ENCODE measurements at places on chromosomes 1 and 21.

DNA sequence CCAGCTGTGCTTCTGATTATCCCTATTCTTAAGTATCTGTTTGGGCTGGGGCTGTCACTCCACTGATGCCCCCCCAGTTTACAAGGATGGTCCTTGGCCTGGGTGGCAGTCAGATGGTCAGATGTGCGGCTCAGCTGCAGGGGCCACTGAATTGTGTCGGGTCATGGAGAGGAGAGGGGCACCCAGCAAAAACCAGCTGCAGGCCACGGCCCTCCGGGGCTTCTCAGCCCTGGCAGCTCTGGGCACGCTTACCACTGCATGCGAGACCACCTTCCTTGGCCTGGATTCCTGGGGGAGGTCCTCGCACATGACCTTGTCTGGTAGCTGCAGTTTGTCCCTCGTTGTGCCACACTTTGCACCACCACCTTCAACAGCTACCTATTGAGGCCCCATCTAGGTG is 164.9 kb upstream of the TMEM51 start:
- no peak for DNase-seq

GRCh38 chr1:208601561-208601960 is 357.4 kb upstream of the PLXNA2 start:
- DNase-seq = no peak

DNA sequence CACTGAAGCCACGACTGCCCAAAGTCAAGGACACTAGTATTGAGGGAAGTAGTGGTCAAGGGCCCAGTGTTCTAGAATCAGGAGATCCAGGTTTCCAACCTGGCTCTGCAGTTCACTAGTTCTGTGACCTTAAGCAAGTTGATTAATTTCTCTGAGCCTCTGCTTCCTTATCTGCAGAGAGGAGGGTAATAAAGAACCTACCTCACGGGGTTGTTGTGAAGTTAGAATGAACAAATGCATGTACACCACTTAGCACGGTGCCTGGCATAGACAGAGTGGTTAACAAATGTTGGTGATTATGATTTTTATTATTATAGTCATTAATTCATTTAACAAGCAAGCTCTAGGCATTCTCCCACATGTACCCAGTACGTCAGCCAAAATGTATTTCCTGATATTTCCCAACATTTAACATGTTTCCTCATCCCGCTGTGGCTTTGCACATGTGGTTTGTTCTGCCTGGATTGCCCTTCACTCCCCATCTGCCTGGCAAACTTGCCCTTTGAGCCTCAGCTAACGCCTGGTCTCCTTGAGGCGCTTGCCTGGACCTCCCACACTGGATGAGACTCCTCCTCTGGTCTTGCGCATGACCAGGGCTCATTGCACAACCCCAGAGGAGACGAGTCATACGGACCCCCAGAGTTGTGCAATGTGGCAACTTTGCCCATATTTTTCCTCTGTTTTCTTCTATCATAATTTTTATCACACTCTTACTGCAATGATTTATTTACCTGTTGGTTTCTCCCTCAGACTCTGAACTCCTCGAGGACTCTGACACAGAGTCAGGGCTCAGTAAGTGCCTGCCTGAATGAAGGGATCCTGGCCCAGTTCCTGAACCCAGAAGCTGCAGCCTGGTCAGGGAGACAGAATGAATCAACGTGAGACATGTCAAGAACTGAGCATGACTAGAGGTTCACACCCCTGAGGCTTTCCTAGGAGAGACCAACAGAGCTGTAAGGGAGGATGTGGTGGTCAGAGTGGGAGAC is 20.7 kb upstream of the MFSD2A start:
- no peak for DNase-seq

DNA sequence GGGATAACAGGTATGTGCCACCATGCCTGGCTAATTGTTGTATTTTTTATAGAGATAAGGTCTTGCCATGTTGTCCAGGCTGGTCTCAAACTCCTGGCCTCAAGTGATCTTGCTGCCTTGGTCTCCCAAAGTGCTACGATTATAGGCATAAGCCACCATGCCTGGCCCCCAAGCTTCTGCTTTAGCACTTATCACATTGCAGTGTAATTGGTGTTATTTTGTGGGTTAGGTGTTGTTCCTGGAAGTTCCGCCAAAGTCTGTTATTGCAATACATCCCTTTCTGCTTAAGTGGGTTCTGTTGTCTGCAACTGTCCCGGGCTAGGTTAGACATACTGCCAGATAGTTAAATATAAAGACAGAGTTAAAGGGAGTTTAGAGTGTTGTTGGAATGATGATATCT is 3.4 kb downstream of the ZCCHC17 start:
- DNase-seq = no peak

DNA sequence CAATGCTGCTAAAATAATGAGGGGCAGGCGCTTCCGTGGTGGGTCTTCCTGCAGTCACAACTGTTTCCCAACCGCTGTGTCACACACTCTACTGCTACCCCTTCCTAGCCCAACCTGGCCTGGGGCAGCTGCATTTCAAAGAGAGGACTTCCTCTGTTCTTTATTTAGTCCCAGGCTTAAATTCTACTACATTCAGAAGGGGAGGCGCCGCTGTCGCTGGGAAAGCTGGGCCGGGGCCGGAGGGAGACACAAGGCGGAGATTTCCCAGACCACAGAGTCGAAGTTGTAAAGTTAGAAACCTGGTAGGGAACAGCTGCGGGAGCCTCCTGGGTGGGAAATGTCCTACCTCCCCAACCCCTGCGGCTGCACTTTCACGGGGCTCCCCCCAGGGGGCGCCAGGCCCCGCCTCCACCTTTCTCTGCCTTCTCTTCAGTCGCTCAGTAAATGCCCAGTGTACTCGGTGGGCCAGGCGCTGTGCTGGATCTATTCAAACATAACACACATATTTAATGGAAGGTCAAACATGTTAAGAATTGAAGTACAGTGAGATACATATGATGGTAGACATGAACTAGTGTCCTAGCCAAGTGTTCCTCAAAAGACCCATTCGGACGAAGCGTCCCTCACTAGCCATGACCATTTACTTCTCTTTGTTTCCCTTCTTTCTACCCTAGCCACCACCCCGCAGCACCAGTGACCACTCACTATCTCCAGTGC is 23.1 kb downstream of the DYRK3 start:
- DNase-seq = no peak

- no peak for DNase-seq
Measured at GRCh38 chr1:182357913-182358312, 33.7 kb downstream of the GLUL start.

DNA sequence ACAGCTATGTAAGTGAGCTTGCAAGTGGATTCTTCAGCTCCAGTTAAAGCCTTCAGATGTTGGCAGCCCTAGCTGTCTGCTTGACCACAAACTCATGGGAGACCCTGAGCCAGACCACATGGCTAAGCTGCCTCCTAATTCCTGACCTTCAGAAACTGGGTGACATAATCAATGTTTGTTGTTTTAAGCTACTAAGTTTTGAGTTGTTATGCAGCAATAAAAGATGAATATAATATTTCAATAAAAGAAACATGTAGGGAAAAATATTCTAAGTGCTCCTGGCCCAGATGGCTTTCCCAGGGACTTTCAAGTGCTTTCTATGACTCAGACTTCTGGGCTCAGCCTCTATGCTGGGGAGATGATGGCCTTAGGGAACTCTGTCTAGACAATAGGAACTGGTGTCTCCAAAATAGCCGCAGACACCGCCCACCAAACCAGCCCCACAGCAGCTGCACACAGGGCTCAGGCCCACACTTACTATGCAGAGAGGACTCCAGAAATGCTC is 20.3 kb upstream of the AZIN2 start:
- DNase-seq = no peak

DNA sequence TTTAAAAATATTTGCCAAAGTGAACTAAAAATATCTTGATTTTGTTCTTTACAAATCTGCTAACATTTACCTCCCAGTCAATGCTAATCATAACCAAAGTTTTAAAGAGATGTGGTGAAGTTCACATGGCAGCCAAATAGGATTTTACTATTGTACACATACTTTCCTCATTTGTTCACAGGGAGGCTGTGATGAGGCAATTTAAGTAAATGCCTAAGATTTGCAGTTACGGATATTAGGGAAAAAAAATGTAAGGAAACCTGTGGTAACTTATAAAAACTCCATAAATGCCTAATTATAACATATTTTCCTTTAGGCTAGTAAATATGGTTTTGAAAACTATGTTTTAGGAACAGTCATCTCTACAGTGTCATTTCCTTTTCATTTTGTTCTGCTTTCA is 32.4 kb downstream of the RGS5 start:
- no peak for DNase-seq

DNA sequence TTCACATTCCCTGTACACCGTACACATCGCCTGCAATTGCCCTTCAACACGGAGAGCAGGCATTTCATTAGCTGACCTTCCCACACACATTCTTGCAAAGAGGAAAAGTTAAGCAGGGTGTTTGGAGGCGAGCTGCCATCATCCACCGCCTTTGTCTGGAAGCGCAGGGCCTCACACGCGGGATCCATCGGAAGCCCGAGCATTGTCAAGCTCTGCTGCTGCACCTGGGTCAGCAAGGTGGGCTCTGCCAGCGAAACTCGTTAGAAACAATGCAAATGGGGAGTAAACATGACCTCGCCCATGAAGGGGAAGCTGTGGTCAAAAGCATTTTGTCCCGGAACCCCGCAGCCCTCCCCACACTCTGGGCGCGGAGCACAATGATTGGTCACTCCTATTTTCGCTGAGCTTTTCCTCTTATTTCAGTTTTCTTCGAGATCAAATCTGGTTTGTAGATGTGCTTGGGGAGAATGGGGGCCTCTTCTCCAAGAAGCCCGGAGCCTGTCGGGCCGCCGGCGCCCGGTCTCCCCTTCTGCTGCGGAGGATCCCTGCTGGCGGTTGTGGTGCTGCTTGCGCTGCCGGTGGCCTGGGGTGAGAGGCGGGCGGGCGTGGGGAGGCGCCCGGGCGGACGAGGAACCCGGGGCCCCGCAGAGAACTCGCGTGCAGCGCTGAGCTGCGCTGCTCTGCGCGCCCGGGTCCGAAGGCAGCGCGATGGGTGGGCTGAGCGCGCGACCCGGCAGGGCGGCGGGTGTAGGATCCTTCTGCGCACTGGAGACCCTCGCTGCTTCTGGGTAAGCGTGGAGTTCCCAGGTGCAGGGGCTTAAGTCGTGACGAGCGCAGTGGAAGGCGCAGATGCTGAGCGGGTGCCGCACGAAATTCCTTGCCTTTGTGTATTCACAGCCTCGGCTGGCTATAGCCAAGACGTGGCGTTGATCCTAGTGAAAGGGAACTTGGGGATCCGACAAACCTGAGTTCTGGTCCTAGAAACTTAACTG is at the start of gene CR1:
Gene CR1 (plus strand): TSS at position 357 of the 992 bp plus-strand sequence. CDS start 111 bp downstream, at position 468.
- DNase-seq = no peak

GRCh38 chr21:46294647-46295176 is 8.6 kb downstream of the YBEY start:
- no peak for DNase-seq

- no peak for DNase-seq
Measured at GRCh38 chr1:36869054-36869453, 165.3 kb downstream of the GRIK3 start.

- DNase-seq = no peak
Measured at GRCh38 chr21:43803558-43804300, 14.4 kb downstream of the RRP1 start.

DNA sequence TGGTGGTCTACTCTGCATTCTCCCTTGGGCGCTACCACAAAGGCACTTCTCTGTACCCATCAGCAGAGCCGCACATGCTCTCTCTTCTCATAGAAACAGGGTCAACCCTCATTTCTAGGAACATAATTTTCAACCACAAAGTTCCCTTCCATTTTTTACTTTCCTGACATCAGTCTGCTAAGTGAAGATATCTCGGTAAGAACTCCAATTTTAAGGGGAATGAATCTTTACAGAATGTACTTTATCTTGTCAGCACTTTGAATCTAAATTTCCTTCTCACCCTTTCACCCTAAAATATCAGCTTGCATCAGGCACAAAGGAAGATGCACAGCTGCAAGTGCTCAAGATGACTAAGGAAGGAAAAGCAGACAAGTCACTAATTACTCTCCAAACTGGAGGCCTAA is 545.9 kb downstream of the SMYD3 start:
- DNase-seq = no peak

DNA sequence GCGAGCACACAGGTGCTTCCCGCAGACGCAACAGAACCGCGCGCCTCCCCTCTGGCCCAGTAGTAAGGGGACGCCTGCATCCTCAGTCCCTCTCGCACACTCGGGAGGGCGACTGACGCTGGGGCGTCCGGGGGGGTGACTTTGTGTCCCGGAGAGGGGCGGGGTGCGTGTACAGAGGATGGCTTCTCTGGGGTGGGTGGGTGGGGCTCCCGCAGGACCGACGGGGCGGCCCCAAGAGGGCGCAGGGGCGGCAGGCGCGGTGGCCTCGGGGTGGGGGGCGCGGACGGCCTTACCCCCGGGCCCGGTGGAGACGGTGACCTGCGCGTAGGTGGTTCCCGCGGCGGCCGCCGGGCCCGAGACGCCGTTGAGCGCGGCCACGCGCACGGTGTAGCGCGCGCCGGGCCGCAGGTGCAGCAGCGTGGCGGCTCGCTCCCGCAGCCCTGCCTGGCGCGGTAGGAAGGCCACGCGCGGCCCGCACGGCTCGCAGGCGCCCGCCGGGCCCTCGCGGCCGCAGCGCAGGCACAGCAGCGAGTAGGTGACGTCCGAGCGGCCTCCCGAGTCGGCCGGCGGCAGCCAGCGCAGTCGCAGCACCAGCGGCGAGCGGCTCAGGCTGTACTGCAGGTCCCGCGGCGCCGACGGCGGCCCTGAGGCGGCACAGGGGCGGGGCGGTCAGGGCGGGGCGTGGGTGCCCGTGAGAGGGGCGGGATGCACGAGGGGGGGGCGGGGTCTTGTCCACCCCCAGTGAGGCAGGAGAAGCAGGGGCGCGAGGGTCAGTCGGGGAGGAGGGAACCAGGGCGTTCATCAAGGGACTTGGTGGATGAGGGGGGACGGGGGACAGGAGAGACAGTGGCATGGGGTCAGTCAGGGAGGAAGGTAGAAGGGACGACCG is 12.1 kb downstream of the EPHA10 start:
- no peak for DNase-seq

DNA sequence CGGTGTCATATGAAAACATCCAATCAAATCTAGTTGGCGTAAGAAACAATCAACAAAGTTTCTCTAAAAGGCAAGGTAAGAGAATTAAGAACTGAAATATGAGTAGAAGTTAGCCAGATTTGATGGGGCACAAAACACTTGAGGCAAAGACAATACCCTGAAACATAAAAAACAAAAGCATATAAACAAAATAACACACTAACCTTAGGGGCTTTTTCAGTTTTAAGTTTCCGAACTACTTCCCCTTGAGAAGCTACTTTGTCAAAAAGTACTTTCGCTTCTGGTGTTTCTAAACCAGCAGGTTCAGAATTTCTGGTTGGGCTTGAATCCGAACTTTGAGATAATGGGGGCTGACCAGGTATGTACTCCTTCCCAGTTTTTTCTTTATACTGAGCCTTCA is 57.9 kb downstream of the EPRS1 start:
- no peak for DNase-seq

GRCh38 chr1:64864018-64864940 is 102.1 kb downstream of the JAK1 start:
- DNase-seq = peak; percentile 24

GRCh38 chr21:10639123-10639522 is 117.7 kb downstream of the TPTE start:
- no peak for DNase-seq

DNA sequence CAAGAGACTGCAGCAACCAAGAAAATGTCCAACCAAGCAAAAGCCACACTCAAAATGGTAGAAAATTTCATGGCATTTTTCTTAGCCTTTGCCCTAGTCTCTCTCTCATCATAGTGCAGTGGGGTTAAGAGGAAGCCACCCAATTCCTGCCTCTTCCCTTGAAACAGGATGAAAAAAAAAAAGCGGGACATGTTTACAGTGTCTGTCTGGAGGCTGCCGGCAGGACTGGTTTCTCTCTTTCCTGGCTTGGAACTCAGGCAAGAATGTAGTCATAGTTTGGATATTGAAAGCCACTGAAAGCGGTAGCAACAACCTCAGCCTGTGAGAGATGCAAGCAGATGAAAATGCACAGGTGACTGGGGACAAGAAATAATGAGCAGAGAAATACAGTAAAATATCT is 13.3 kb upstream of the TNFSF18 start:
- no peak for DNase-seq

Data from stimulated activated CD8-positive, alpha-beta memory T cell treated with anti-CD3 and anti-CD28 coated beads, Interleukin-7, amount 100 ng/mL, for 1 hour (primary cell).